ENCODE measurements at places on chromosomes 2 and 18. TPM values are rescaled to one million over a fixed set of nuclear protein-coding genes. Genes with fewer than 3 reads are reported as not detected.
A peak's percentile ranks its signal among the peaks of the same experiment; 100 is the strongest.

DNA sequence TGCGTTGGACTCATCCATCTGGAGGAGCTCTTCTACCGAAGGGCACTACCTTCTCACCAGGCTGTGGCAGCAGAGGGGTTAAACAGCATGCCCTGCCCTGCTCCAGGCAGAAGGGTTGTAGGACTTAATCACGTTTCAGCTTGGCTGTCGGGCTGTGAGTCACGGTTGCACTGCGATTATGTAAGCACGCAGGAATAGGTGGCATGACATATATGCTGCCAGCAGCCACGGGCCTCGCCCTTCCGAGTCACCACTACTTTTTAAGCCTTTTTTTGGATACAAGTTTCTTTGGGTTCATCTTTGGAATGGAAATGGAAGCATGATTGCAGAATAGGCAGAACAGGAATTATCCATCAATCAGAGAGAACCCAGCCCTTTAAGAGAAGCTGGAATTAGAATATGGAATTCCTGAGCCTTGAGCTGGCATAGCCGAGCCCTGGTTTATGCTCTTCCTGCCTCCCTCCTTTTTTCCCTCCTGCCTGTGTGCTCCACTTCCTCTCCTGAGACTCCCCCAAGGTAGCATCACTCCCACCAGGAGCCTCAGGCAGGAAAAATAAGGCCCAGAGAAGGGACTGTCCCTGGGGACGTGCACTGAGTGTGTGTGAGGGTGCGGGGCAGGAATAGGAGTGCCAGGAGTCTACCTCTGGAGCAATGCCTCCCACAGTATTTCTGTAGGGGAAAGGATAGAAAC lies 86.8 kb downstream of the SEMA4F start:
- peak; percentile 60 for DNase-seq

- no peak for DNase-seq
Measured at GRCh38 chr2:129913695-129914495, 65.6 kb upstream of the RAB6C start.

DNA sequence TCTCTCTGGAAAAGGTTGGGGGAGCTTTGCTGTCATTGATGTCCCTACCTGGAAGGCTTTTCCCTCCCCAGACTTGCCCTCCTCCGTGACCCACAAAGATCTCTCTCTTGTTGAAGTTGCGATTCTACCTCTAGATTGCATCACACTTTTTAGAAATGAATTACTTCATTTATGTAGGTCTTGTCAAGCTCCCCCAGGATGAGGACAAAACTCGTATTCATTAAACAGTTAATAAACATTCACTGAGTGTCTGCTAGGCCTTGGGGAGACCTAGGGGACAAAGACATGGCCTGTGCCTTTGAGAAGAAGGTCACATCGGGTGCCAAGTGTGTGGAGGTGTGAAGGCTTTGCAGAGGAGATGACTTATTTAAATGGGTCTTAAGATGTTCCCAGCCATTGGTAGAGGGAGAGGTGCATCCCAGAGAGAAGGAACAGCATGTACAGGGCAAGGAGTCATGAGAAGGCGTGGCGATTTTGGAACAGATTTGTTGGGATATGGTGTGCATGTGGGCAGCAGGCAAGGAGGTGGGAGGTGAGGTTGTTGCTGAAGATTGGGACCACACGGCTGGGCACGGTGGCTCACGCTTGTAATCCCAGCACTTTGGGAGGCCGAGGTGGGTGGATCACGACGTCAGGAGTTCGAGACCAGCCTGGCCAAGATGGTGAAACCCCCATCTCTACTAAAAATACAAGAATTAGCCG lies 9.8 kb upstream of the YWHAQ start:
- no peak for DNase-seq

GRCh38 chr18:36543991-36544725 lies 246.6 kb downstream of the FHOD3 start:
- DNase-seq, result no peak

DNA sequence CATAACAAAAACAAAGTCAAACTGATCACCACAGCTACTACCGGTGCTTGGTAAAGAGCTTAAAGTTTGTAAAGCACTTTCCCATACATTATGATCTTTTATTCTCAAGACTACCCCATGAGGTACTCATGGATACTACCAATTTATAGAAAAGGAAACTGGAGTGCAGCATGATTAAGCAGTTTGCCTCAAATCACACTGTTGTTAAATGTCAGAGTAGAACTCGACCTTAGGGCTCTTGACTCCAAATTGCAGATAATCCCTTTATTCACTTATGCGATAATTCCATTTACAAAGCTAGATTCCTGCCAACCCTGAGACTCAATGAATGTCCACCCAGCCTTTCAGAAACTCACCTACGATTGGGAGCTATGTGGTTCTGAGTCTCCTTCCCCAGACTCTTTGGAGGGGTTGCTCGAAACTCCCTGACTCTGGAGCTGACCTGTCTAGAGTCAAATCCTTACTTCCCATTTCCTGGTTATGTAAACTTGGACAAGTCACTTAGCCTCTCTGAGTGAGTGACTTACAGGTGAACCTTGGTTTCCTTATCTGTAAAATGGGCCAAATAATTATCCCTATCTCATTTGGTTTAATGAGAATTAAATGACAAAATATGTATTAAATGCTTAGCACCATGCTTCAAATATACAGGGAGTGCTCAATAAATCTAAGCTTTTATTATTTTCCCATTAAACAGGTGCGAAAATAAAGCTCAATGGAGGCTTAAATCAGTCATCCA lies 47.4 kb downstream of the PSD4 start:
- DNase-seq, result no peak

DNA sequence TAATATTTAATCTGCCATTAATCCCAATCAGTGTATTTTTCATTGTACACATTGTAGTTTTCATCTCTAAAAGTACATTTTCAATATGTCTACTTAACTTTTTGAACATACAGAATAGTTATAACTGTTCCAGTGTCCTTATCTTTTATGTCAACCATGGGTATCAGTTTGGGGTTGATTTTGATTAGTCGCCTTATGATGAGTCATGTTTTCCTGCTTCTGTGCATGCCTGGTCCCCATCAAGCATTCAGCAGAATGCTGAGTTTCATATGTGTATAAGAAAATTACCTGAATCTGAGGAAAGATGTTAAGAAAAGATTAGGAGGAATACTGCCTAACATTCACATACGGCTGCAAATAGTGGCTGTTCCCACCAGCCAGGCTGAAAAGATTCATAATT lies 17.7 kb downstream of the SPDYA start:
- no peak for DNase-seq

DNA sequence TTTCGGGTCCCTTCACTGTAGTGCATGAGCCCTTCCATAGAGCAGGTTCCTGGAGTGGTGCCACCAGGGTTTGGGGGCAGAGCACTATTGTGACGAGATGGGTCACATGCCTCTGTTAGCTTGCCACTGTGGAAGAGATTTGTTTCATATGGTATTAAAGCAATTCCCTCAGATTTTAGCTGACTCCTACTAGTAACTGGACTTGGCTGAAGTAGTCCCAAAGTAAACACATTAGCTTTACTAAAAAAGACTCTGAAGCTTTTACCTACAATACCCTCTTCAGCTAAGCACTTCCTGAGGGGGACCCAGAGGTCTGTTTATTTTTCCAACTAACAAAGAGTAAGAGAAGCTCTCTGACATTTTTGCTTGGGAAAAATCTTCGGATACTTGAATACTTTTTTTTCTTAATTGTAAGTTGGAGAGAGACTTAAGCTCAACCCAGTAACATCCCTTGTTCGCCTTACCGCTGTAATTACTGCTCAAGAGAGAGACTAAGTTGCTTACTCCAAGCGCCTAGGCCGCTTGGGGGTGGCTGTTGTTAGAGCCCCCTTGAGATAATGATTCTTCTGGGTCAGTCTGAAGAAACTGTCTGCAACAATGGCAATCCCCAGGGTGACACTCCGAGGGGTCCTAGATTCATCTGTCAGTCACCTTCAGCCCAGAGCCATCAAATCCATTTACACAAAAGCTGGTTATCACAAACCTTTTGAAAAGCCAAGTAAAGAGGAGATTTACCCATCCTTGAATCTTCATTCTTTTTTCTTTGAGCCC lies 177.4 kb downstream of the FIGN start:
- DNase-seq, result no peak

DNA sequence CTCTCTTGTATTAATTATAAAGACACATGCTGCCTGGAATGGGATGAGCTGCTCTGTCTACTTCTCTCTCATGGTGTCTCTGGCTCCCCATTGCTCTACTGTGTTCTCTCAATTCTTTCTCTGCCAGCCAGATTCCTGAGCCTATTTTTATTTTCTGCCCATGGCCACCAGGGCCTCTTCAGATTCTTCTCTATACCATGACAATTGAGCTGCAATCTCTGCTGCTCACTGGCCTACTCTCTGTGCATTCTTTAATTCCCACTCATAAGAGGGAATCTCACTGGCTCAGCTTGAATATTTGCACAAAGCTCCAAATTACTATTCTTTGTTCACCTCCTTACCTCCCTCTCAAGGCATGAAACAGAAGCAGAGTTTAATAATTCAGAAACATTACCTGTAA lies 161.4 kb upstream of the GULP1 start:
- no peak for DNase-seq

- DNase-seq, result no peak
Measured at GRCh38 chr2:62814123-62814522, 108.6 kb downstream of the EHBP1 start.

DNA sequence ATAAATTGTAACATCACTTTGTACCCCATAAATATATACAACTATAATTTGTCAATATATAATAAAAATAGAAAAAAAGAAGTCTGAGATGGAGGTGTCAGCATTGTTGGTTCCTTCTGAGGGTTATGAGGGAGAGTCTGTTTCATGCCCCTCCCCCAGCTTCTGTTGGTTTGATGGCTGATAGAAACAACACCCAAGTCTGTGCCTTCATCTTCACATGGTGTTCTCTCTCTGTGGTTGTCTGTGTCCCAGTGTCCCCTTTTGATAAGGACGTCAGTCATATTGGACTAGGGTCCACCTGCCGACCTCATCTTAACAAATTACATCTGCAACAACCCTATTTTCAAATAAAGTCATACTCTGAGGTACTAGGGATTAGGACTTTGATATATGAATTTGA lies 20.3 kb upstream of the EHBP1 start:
- DNase-seq, result no peak

DNA sequence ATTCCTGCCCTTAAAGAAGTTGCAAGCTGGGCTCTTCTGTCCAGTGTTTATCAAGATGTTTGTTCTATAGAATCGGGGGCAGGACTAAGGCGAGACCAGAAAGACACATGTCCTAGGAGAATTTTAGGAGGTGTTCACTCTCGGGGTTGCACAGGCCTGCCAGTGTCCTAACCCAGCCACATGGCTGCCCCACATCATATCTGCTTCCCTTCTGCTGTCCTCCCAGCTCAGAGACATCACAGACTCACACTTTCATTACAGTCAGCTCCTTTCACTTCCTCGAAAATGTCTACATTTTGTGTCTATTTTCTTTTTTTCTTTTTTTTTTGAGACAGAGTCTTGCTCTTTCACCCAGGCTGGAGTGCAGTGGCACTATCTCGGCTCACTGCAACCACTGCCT lies 10.7 kb upstream of the MRO start:
- DNase-seq, result no peak

DNA sequence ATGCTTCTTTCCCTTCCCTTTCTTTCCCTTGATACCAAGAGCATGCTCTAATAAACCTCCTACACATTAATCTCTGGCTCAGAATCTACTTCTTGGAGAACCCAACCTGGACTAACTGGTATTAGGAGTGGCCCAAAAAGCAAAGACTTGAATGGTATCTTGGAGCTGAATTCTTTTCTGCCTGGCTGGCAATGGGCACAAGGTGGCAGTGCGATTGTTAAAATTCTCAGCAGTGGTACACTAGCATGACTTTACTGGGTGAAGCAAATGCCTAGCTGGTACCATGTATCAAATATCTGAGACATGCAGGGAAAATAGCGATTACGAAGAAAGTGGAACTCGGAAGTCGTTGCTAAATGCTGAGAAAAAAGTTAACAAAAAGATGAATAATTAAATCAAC lies 376.1 kb downstream of the XIRP2 start:
- DNase-seq, result no peak

- no peak for DNase-seq
Measured at GRCh38 chr2:64298161-64298560, 153.9 kb upstream of the PELI1 start.

DNA sequence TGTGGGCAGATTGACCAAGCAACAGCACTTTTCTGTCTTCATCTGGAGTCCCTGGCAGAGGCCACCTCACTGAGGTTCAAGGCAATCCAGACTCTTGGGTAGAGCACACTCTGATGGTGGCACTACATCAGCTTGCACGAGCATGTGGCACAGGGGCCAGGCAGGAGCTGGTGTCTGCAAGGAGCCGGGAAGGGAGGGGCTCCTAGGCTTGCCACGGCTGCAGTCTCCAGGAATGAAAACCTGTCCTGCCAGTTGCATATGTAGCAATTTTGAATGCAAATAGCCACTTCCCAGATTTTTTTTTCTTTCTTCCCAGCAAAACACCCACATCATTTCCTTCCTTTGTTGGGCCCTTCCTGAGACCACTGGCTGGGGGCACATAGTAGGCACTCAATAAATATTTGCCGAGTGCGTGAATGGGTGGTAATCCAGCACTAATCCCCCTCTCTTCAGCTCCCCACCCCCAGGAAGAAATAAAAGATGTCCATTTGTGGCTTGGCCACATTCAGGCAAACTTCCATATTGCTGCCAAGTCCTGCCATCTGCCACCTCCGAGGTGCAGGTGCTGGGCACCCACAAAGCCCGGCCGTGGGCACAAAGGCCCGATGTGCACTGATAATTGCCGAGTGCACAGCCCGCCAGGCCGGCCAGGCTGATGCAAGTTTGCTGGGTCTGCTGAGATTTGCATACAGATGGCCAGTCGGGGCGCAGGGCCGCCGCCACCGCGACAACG lies 72.4 kb downstream of the MYCN start:
- no peak for DNase-seq

GRCh38 chr2:179098080-179098689 lies 48.2 kb upstream of the CCDC141 start:
- no peak for DNase-seq

DNA sequence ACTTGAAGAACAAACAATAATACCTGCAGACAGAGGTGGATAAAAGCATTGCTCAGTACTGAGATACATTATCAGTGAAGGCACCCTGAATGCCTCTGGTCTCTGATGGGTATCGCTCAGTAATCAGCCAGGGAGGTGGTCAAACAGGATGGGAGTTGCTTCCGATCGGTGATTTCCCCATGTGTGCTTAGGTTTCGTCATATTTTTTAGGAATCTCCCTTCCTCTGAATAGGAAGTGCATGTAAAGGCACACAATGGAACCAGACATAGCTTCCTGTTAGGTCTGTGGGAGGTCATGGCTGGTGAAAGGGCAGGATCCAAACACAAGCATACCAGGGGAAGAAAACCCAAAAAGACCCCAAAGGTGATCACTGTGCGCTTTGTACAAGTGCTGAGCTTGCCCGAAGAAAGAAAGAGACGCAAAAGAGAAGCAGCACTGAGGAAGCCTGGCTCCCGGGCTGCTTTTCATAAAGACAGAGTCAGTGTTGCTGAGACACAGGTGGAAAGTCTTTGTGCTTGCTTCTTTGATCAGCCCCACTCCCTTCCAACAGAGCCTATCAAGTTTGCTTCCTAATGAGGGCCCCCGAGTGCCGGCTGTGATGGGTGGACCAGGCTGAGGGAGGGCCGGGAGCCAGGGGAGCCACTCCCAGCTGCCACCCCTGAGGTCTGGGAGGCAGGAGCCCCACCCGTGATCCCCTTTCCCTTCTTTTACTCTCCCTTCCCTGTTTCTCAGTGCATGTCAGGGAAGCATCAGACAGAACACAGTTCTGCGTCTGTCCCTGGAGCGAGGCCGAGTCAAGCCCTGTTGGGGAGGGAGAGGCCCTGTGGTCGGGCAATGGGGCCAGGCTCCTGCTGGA lies 138.2 kb downstream of the SH3RF3 start:
- DNase-seq, result no peak

The CFAP65 gene
- 0.09 TPM for total RNA-seq

The ALKAL2 gene
- not detected for total RNA-seq

The SMAD2 gene
- total RNA-seq, result 57.5 TPM

The CIDEA gene
- not detected for total RNA-seq

The ALK gene
- not detected for total RNA-seq

The ARHGEF4 gene
- 14.8 TPM for total RNA-seq

The PID1 gene
- total RNA-seq, result 18.5 TPM

All from gastrocnemius medialis (tissue), 4 donors.